ENCODE measurements at places on chromosomes 12 and 14.
A peak's percentile ranks its signal among the peaks of the same experiment; 100 is the strongest.

DNA sequence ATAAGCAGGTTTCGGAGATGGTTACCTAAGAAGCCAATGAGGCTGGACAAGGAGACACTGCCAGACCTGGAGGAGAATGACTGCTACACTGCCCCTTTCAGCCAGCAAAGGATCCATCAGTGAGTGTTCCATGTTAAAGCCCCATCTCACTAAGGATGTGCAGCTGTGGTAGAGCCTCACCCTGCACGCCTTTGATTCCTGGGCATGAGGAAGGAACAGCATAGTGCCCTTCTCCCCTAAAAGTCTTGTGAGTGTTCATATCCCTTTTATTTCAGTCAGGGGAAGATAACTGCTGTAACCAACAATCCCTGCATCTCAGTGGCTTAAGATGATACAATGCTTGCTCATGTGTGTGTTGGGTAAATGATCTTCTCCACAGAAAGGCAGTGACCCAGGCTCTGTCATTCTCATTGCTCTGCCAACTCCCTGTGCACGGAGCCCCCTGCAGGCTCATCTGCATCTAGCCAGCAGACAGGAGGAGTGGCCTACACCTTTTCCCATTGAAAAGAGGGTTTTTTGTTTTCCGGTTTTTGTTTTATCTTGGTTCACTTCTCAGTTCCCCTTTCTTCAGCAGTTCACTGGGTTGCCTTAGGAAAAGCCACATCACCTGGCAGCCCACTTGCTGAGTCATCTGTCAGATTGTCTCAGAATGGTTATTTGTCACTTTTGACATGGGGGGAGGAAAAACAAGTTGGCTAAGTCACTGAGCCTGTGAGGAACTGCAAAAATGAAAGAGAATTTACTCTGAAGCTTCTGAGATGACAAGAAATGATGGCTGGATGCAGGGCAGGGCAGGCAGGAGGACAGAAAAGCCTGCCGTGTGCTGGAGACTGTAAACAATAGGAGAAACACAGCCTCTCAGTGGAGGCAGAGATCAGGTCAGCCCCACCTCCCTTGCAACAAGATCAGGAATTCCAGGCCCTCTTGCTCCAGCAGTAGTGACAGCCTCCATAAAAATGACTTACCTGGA lies 193.3 kb downstream of the ANO4 start:
- no peak for DNase-seq

DNA sequence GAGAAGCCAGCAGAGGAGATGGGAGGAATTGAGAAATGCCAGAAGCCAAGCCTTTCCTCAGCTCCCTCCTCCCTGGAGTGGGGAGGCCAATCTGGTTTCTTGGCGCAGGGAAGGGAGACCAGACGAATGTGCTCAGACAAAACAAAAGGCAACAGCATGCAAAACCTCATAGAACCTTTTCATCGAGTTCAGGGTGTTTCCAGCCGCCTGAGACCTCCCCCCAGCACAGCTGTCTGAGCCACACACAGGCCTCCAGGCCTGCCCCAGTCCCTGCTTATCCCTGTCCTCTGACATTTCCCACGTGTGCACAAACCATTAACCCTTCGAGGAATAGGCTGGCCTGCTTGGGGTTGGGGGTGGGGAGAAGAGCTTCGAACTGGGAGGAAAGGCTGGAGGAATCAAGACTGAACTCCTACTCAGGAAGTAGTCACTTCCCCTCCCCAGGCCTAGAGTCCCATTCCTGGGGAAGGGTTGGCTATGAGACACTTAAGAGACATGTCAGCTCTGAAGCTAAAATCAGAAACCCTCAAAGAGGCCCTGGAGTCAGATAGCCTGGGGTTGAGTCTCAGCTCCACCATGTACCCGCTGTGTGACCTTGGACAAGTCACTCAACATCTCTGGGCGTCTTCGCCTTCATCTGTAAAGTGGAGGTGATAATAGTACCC lies 10.7 kb downstream of the TBX3 start:
- no peak for DNase-seq

DNA sequence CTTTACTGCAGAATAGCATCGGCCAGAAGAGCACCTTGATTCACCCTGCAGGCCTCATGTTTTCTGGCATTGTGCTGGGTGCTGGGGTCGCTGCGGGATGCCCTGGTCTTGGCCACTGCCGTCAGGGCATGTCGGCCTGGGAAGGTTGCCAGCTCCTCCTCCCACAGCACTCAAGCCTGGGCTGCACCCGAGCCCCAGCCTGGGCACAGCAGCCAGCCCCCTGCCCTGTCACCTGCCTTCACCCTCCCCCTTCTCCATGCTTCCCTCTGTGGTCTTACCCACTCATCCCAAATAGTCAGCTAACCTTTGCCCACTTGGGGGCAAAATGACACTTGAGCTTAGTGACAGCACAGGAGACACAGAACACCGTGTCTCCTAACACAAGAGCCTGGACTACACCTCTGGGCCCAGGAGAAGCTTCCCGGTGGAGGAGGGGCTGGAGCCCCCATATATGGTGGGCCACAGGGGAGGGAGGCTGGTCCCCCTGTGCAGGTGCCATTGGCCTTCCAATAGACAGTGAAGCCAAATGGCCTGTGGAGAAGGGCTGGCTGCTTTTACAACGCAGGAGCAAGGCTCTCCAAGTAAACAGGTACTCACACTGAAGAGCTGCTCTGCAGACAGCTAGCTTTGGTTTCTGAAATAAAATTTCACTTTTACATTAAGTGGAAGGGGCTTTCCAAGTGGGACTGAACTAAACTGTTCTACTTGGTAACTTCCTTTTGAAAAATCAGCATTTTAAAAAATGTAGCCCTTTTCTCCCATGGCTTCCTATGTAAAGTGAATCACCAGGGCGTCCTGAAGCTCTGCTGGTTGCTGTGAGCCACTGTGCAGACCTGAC lies 51.2 kb upstream of the AMN start:
- DNase-seq = no peak

DNA sequence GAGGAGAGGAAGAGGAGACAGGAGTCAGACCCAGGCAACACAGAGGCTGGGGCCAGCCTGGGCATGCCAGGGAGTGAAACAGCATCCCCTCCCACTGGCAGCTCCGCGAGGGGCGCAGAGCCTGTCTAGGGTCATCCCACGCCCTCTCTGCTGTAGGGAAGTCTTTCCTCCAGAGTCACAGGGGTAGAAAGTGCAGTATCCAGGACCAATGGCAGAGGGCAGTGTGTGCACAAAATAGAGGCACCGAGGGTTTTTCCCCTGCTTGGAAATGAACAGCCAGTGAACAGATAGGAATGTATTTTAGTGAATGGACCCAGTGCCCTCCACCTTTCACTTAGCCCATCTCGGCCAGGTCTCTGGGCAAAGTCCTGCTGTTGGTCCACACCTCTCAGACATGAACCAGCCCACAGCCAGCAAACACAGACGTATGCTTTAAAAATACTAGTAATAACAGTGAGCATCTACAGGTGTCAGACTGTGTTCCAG lies 9.4 kb upstream of the KRT74 start:
- DNase-seq = peak; percentile 59

DNA sequence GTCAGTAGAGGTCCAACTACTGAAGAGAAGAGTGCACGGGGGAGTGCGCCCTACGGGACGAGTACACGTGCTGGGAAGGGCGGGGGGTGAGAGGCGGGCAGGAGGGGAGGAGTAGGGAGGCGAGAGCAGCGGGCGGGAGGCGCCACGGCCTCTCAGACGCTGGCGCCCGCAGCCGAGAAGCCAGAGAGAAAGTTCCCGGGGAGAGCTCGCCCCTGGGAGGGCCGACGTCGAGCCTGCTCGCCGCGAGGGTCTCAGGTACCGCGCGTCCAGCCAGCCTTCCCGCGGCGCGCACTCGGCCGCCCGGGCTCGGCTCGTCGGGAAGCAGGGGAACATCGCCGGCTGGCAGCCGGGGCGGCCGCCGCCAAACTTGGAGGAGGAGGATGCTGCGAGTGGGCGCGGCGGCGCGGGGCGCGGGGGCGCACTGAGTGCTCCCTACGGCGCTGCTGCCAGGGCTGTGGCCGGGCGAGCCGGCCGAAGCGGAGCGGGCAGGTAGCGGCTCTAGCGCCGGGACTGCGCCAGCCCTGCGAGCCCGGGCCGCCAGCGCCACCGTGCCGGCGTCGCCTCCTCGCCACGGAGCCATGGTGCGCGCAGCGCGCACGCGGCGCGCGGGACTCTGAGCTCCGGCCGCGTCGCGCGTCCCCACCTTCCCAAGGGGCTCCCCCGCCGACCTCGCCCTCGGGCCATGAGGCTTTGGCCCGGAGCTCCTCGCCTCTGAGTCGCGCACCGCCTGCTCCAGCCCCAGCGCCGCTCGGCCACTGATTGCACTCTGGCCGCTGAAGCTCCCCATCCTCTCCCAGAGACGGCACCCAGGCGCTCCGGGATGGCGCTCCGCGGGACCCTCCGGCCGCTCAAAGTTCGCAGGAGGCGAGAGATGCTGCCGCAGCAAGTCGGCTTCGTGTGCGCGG lies at the start of gene SLC24A4:
Gene SLC24A4, plus strand, starts transcription at position 155 of the 905 bp plus-strand sequence. Its CDS starts 666 bp downstream, at position 821.
- DNase-seq = no peak

GRCh38 chr12:128442096-128442495 lies 175.1 kb downstream of the TMEM132C start:
- DNase-seq = no peak

GRCh38 chr12:104091136-104091535 lies 26.8 kb downstream of the HCFC2 start:
- no peak for DNase-seq

All from activated gamma-delta T cell treated with Interleukin-2 at 50 U/mL for 16 hours (primary cell).